ENCODE measurements at places on chromosomes 6 and 20. TPM values are rescaled to one million over a fixed set of nuclear protein-coding genes. Genes with fewer than 3 reads are reported as not detected.

MAP7 gene
- total RNA-seq: 30.4 TPM

GRCh38 chr6:89836639-89837222 is 7.1 kb downstream of the CASP8AP2 start:
- no peak for DNase-seq

KCNK17 gene
- 18.0 TPM for total RNA-seq

DNA sequence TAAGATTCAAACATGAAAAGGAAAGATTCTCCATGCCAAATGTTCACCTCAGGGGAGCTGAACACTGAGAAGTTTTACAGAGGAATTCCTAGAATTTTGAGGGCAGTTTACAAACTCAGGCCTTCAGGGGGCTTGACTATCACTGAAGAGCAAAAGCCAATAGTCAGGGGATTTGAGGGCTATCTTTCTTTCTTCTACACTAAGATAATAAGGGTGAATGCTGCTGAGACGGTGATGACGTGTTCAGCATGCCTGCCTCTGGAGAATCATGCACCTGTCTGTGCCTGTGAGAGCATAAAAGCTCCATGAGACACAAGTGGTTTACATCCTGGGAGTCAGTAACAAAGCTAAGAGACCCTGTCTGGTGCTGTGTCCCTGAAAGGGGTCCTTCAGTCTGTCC is 1085.6 kb downstream of the KIF16B start:
- DNase-seq: no peak

GRCh38 chr6:149929422-149929821 is 6.5 kb upstream of the RAET1G start:
- no peak for DNase-seq

DNA sequence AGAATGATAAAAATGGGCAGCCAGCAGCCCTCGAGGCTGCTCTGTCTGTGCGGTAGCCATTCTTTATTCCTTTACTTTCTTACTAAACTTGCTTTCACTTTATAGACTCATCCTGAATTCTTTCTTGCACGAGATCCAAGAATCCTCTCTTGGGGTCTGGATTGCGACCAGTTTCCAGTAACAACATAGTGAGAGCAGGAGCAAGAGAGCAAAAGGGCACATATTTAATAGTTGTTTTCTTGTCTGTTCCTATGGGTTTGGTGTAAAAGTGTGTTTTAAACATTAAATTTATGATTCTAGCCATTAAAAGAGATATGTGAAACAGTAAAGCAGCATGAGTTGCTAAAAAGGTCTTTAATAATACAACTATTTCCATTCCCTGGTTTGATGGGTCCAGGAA is 78.8 kb upstream of the OPRM1 start:
- no peak for DNase-seq

GRCh38 chr20:20665606-20666332 is 46.7 kb downstream of the RALGAPA2 start:
- DNase-seq: no peak

GRCh38 chr6:43871933-43872332 is 101.9 kb downstream of the VEGFA start:
- no peak for DNase-seq

GRCh38 chr6:170405311-170405975 is 98.9 kb downstream of the FAM120B start:
- DNase-seq: no peak

- DNase-seq: no peak
Measured at GRCh38 chr6:22512686-22513427, 56.5 kb upstream of the HDGFL1 start.

- DNase-seq: peak; percentile 16
Measured at GRCh38 chr6:127069659-127070279, 48.7 kb upstream of the RSPO3 start.

GRCh38 chr20:34968042-34968775 is 12.5 kb downstream of the MYH7B start:
- no peak for DNase-seq

OTOR gene
- total RNA-seq: not detected

OR10C1 gene
- total RNA-seq: under 0.01 TPM
